IPS-NIHi11 (cell line): ENCODE measurements at places on chromosomes 2 and 18.

DNA sequence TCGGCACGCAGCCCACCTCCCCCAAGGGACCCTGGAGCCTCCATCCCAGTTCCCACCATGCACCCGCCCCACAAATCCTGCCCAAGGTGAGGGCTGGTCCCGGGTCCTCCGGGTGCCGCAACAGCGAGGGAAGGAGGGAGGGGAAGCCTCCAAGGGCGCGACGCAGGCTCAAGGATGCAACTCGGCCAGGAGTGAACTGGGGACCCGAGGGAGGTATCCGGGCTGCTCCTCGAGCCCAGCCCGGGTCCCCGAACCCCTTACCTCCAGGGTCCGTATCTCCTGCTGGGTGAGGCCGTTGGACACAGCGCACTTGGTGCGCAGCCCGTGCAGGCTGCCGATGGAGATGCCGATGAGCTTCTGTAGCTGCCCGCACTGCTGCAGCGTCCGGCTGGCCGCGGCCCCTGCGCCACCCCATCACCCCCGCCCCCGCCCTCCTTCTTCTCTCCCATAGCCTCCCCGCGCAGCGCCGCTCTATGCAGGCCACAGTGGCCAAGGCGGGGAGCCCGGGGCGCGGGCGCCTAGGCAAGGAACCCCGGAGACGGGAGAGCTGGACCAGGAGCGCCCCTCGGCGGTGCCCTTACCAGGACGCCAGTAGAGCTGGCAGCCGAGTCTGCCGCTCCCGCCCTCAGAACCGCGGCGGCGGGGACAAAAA, 124.1 kb downstream of the ANKRD30BL start:
- peak; percentile 49 for DNase-seq

DNA sequence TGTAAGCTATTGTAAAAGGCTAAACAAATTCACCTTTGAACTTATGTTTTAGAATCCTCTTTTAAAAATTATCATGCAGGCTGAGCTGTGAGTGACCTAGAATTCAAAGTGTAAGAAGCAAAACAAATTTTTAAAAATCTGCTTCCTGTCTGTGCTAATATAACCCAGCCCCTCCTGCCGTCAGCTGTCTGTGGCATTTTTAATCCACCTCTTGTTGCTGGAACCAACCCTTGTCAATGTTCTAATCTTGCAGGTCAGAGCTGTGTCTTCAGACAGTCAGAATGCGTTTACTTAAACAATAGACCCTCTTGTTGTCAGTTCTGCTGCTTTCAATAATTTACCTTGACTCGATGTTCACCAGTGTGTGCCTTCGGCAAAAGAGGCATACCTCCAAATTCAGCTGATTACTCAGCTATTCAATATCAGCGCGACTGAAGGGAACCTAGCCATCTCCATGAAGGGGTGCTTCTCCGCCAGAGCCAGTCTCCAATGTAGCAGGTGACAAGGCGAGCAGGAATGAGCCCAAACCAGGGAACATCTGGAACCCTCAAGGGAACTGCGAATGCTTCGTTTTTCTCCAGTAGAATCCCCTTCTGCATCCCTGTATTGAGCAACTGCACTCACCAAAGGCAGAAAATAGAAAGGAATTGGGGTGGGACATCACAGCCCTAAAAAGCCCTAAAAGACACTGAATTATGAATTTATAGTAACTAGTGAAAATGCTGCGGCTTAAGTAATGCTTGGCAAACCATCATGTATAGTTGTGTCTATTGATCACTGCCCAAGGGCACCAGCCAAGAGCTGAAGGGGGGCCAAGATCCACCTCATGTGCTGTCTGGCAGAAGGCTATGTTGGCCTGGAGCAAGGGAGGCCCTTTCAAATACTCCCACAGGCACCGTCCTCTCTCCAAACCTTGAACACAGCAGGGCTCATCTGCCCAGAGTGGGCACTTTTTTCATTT, 62.5 kb downstream of the LYPD6B start:
- DNase-seq = no peak

DNA sequence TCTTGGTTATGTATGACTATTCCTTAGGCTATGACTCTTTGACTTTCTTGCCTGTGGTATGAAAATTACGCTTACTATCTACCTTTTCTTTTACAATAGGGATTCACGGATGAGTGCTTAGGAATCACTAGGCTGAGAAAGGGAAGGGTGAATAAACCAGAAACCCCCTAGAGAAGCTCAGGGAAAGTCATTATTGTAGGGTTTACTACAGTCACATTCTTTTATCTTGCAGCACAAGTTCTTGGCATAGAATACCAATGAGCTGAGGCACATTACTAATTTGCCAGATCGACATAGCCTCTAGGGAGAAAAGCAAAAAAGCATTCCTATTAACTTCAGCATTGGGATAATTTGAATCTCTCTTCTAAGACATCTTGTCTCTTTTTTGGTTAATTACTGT, 103.3 kb downstream of the ST6GAL2 start:
- DNase-seq = no peak

DNA sequence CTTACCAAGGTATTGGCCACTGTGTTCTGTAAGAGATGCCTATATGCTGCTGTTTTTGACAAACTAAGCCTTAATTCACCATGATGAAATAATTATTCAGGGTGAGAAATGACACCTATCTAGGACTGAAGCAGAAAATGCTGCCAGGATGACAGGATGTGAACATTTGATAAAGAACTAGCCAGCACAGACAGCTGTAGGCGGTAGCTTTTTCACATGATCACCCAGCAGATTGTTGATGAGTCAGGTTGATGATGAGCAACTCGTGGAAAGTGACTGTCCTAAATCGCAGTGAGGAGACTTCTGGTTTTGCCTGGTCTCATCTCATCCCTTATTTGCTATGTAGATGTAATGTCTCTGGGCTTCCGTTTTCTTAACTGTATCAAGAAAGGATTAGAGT, 144.1 kb downstream of the PRPF40A start:
- DNase-seq = no peak

DNA sequence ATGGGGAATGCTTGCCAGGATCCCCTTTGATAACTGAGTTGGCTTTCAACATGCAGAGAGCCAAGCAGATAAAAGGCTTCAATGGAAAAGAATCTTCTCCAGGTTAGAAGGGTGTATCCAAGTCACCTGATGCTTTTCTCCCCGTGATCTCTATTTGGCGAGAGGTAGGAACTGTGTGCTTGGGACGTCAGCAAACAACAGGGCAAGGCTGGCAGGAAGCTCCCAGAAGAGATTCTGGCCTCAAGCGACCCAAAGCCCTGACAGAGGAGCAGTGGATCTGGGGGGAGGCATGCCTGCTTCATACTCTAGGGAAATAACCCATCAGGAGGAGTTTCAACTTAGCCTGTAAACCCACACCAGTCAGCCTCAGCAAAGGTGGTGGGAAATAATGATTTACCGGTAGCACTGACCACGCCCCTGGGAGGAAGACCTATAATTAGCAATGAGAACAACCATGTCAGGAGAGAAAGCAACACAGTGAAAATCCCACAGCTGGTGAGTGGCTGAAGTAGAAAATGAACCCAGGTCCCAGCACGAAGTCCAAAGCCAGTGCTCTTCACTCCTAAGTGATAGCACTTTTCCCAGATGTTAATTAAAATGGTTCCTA, 76.3 kb upstream of the SEC11C start:
- no peak for DNase-seq

DNA sequence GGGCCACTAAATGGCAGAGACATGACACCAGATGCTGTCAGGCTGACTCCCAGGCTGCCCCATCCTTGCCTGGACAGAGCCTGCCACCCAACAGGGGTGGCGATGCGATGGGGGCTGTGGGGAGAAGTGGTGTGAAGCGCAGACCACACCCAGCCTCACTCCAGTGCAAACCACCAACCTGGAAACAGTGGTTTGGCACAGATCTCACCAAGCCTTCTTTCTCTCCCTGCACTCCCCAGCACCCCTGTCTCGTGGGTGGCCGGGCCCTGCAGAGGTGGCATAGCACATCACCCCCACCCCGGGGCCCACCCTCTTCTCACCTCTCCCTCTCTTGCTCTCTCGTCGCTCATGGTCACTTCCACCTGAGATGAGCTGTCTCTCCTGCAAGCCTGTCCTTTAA, 32.6 kb downstream of the CIB4 start:
- DNase-seq = no peak

DNA sequence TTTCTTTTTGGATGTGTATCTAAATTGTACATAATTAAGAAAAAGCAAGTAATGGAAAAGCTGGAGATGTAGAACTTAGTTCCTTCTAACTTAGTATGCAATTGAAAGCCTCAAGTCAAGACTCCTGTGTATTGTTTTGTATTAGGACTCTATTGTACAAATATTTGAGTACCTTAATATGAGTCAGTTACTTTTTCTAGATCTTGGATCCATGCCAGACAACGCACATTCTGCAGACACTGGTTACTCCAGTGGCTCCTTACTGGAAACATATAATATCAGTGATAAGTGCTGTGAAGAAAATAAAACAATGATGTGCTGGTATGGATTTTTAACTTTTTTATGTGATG, 1.5 kb downstream of the SLC39A10 start:
- no peak for DNase-seq

DNA sequence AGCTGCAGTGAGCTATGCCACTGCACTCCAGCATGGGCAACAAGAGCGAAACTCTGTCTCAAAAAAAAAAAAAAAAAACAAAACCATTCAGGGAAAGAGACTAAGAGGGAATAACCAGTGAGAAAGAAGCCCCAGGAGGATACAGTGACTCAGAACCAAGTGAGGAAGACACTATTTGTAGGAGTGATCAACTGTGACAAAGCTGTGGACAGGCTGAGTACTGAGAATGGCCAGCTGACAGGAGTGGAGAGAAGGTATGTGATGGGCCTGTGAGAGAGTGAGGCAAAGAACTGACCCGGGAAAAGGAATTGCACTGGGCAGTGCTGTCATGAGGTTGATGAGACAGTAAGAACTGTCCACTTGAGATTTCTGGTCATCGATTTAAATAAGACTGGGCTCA, 6.7 kb upstream of the LCT start:
- no peak for DNase-seq

GRCh38 chr2:72159211-72159993, 11.7 kb upstream of the CYP26B1 start:
- DNase-seq = no peak

DNA sequence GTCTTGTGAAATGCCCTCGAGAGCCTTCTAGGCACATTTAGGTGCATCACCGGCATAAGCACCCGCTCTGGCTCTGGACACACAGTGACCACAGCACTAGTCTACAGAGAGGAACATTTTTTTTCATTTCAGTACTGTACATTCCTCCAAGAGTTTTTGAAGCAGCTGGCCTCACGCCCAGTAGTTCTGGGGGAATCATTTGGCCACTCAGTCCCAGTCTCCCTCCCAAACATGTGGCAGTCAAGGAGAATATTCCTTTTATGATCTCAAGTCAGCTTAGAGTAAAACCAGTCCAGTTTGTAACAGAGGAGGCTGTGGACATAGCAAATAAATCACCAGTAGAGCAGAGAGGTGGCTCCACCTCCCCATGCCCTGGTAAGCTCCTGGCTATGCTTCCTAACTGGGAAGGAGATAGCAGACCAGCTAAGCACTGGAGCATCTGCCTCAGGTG, 48.1 kb downstream of the KCNE4 start:
- DNase-seq = no peak

- no peak for DNase-seq
These were observed 11.7 kb upstream of the EDAR start for GRCh38 chr2:109000738-109001137.

GRCh38 chr2:186380805-186381204, 105.3 kb upstream of the ZC3H15 start:
- DNase-seq = no peak

DNA sequence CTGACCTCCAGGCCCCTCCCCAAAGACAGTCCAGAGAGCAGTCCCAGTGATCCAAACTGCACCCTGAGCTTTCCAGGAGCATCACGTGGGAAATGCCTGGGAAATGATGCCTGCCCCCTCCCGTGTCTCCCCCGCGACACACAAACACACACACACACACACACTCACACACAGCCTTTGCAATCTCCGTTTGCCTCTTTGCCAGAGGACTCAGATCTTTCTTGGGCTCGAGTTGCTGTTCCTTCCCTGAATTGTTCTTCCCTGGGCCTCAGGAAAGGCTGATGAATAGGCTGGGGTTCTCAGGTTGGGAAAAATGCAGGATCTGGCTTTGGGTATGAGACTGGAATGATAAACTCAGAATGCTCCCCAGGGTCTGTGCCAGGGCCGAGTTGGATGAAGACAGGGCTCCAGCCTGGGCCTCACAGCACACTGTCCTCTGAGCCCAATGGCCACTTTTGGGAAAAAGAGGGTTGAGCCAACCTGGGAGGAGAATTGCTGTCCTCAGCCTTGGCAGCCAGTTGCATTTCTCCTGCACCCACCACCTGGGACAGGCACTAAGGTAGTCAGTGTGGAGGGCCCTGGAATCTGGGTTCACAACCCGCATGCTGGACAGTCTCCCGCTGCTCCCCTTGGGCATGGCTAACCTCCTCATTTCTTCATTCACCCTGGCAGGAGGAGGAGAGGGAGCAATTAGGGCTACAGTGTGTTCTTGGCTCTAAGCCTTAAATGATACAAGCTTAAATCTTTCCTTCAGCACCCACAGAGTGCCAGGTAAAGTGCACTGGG, 43.9 kb upstream of the ATP6V1B1 start:
- DNase-seq = no peak

DNA sequence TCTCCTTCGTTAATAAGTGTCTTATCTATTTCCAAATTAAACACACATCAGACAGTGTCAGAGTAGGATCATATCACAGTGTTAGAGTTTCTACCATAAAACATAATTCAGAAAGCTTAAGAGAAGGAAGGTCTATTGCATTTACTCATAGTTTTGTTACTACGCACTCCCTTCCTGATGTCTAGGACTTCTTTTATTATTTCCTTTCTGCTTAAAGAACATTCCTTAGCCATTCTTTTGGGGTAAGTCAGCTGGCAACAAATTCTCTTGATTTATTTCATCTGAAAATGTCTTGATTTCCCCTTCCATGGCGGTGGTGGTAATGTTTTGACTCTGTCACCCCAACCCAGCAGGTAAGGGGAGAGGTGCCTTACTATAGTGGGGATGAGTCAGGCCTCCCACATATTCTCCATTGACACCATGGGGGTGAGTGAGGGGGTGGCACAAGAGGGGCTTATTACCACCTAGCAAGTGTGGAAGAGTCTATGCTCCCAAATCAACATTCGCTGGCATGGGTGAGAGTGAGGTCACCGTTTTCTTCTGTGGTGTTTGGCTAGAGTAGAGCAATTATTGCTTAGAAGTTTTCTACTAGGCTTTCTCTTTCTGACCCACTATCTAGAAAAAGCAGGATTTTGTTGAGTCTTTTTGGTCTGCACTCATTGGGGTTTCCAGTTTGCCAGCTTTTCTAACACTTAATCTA, 29.9 kb downstream of the ABCB11 start:
- DNase-seq = no peak

DNA sequence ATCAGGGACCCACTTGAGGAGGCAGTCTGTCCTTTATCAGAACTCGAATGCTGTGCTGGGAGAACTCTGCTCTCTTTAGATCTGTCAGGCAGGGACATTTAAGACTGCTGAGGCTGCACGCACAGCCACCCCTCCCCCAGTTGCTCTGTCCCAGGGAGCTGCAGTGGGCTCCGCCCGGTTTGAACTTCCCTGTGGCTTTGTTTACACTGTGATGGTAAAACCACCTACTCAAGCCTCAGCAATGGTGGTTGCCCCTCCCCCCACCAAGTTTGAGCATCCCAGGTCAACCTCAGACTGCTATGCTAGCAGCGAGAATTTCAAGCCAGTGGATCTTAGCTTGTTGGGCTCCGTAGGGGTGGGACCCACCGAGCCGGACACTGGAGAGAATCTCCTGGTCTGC, 11.8 kb upstream of the LHCGR start:
- no peak for DNase-seq
